ENCODE measurements at places on chromosomes 3 and 15.

DNA sequence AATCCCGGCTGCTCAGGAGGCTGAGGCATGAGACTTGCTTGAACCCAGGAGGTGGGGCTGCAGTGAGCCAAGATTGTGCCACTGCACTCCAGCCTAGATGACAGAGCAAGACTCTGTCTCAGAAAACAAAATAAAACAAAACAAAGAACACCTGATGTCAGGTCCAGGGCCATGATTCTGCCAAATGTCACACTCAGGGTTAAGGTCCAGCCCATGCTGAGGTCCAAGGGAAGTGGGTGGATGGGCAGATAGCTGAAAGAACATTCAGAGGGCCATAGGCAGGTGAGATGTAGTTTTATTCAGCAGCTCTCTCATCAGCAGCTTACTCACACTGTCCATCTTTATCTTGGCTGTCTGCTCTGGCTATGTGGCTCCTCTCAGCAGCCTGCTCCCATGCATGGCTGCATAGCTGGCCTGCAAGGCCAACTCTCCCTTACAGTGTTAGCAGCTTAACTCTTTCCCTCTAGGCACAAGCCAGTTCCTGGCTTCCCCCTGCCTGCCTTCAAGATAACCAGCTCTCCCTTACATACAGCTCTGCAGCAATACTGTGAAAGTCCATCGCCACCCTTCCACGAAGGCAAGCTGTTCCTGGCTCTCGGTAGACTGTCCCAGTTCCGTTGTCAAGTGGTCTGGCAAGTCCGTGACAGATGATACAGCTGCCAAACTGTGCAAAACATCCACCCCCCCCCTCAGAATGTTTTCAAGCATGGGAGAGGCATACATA lies 62.4 kb upstream of the SIAH2 start:
- DNase-seq = no peak

DNA sequence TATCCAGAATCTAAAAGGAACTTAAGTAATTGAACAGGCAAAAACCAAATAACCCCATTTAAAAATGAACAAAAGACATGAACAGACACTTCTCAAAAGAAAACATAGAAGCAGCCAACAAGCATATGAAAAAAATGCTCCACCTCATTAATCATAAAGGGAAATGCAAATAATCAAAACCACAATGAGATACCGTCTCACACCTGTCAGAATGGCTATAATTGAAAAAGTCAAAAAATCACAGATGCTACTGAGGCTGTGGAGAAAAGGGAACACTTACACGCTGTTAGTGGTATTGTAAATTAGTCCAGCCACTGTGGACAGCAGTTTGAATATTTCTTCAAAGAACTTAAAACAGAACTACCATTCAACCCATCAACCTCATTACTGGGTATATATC lies 220.7 kb downstream of the MEX3B start:
- peak; percentile 2 for DNase-seq

- DNase-seq = no peak
Measured at GRCh38 chr3:185558395-185558794, 6.0 kb upstream of the LIPH start.

- no peak for DNase-seq
Measured at GRCh38 chr15:52101542-52102323, 10.8 kb downstream of the BCL2L10 start.

DNA sequence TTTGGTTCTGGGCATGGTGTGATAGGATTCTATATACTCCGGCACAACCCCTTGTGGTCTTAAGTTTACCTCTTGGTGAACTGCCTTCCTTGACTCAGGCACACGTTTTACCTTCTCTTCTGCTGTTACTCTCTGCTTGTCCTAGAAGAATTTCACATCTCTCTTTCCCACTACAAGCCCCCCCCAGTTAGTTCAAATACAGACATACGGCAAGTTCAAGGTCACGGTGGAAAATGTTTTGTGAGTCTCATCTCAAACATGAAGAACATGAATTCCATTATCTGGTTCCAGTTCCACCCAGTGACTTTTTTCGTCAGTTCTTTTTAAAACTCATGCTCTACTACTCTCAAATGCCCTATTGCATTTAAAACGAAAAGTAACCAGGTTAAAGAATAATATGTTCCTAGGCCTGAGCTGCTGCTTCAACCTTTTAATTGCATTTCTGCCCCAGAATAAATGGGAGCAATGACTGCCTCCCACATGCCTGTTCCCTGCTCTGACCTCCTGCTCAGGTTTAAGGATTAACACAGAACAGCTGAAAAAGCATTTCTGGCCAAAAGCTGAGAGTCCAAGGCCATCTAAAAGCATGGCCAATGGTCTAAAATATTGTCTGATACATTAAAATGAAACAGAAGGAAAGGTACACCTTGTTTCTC lies 132.8 kb downstream of the OSBPL10 start:
- DNase-seq = no peak

DNA sequence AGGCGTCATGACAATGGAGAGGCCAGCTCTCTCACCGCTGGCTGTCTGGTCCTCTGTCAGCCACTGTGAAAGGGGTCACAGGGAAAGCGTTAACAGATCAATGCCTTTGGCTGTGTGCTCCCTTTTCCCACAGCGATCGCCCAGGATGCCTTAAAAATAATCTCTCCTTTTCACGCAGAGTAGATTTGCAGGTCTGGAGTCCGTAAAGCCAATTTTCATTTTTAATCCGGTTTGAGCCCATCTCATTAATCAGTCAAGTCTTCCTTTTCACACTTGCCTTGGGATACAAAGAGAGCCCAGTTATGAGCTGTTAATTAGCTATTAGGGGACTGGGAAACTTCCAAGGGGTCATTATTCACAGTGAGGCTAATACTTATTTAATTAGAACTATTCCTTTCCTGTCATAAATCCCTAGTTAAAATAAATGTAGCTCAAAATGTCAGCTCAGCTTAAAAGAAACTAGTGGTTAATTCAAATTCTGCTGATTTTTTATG lies 104.3 kb upstream of the RASGRP1 start:
- no peak for DNase-seq

Data from COR-L47 (cell line).